ENCODE measurements at places on chromosomes 5 and 9.

DNA sequence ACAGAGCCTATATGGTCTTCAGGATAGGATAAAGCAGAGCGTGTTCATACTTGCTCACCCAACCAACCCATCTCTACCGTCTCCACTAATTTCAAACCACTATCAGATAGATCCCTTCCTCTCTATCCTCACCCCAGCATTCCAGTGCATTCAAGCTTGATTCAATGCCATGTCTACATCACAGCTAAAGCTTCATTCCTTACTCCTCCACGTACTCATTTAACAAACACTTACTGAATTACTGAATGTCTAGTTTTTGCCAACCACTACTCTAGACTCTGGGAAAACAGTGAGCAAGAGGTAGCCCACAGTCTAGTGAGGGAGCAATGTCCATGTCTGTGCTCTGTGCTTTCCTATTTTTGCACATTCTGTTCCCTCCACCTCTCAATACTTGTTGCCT lies 163.5 kb upstream of the MSX2 start:
- DNase-seq, result no peak

DNA sequence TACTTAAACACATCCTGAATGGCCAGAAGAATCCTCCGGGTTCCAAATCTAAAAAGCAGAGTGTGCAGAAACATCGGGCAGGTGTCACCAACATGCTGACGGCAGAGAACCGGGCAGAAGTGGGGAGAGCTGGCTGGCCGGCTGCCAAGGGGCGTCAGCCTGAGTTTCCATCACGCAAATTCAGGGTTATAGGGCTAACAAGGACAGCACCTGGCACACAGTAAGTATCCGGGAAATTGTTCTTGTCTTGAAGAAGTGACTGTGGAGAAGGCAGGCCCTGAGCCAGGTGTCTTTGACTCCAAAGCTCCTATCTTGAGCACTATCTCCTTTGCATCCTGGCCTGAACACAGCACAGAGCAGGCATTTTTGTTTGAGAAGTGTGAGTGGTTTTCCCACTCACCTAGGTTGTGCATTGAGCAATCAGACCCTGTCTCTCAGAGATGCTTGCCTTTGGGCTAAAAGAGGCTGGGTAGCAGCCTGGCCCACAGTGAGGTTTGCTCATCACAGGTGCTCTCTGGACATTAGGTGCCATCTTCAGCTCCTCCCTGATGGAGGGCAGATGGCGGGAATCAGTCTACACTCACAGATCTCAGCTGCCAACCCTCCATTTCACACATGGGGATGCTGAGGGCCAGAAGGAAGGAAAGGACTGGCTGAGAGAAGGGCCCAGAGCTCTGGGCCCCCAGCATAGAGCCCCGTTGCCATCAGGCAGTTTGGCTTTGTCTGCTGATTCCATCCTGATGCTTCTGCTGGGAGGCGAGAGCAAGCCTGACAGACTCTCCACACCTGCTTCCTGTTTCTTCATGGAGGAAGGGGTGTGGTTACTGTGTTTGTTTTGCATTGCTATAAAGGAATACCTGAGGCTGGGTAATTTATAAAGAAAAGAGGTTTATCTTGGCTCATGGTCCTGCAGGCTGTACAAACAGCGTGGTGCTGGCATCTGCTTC lies 52.8 kb downstream of the WHRN start:
- no peak for DNase-seq

GRCh38 chr5:143649937-143650621 lies 161.9 kb upstream of the HMHB1 start:
- no peak for DNase-seq

DNA sequence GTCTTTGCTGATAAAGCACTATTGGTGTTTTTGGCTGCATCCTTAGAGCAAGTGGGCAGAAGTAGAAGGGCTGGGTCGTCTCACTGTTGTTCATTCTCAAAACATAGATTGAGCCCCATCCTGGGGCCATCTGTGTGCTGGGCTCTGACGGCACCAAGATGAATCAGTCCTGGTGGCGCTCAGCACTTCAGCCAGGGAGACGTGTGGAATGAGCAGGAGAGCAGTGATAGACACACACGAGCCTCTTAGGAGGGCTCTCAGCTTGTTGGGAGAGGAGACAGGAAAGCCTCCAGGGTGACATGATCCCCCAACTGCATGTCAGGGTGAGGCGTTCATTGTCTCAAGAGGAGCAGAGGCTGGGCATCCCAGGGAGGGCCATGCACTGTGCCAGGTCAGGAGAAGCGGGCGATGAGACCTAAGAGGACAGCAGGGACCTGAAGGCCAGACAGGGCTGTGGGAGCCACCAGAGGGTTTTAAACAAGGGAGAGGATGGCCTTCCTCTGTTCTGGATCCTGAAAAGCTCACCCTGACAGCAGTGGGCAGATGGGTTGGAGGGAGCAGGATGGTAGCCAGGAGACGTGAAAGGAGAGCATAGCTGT lies 115.8 kb downstream of the DAB2IP start:
- DNase-seq, result no peak

- DNase-seq, result no peak
Observed at GRCh38 chr9:109401990-109402318, 81.1 kb upstream of the EPB41L4B start.

GRCh38 chr9:102482776-102483175 lies 512.4 kb upstream of the CYLC2 start:
- no peak for DNase-seq

DNA sequence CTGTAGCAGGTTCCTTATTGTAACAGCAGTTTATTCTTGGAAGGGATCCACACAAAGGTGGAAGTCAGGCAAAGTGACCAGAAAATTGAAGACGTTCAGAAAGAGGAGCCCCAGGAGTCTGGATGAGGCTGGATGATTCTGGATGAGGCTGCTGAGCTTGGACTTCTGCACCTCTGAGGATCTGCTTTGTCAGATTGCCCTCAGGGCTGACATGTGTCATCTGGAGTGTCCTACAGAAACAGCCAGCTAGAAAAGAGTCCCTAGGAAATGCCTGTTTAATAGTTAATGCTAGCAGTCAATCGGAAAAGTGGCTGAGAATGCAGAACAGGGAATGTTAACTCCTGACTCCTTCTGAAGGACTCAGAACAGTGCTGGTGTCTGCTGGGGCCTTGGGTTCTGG lies 236.4 kb downstream of the LRRC70 start:
- DNase-seq, result no peak

DNA sequence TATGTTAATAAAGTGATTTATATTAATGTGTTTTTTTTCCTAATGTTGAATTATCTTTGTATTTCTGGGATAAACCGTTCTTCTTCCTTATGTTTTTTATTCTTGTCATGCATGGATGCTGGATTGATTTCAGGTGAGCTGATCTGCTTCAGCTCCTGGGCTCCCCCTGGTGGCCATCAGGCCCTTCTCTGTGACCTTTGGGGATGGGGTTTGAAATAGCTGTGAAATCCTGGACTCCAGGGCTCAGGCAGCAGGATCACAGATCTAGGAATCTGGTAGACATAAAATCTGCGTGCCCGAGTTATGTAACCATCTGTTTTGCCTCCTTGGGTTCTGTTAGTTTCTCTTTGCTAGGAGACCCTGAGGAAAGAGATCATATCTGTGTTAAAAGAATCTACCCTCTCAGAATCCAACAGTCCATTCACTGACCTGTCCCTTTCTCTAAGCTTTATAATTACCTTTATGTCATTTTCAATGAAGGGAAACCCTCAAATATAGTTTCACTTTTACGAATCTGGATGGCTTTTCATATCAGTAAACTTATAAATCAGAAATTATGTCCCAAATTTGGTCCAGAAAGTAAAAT lies 12.2 kb upstream of the OR13J1 start:
- peak; percentile 36 for DNase-seq

- no peak for DNase-seq
Observed at GRCh38 chr5:20469792-20470191, 481.8 kb upstream of the CDH18 start.

DNA sequence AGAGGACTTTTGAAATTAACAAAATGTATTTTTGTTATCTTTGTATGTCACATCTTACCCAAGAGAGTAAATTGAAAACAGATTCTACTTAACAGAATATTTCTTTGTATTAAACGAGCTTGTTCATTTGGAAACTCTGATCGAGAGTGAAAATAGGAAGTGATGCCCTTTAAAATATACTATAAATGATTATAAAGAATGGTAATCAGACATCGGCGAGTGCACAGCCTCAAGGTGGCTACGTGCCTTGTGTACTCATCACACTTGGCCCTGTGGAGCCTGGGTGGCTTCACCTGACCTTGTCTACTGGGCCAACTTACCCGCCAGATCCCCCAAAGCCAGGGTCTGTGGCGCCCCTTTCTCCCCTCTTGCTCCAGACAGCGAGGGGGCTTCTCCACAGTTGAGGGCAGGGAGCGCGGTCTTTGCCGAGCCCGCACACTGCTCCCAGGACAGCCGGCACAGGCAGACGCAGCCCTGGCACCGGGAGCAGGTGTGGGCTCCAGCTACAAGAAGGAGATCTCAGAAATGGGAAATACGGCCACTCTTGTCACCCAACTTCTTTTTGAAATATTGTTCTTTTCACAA lies 243.2 kb downstream of the CEMIP2 start:
- DNase-seq, result no peak

- DNase-seq, result no peak
Observed at GRCh38 chr5:172345881-172346280, 62.3 kb upstream of the UBTD2 start.

- DNase-seq, result no peak
Observed at GRCh38 chr5:150035139-150035895, 34.8 kb downstream of the HMGXB3 start.

GRCh38 chr9:106916466-106917235 lies 53.7 kb downstream of the ZNF462 start:
- DNase-seq, result peak; percentile 63

- DNase-seq, result peak; percentile 29
Observed at GRCh38 chr5:41527201-41527779, 16.9 kb upstream of the PLCXD3 start.

DNA sequence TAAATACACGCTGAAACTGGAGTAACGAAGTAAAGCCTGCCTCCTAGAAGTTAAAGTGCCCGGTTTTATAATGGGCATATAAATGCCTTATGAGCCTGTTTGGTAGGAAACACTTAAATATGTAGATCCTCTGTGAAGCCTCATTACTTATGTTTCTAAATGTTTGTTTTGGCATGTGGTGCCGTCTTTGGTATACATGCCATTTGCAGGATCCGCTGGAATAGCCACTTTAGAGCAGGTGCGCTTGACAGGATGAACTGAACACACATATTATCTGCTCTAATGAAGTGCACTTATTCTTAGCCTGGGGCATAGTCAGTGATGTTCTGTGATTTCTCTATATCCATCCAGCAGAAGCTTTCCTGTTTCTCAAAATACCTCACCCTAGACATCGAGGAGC lies 778.1 kb upstream of the WWC1 start:
- no peak for DNase-seq

DNA sequence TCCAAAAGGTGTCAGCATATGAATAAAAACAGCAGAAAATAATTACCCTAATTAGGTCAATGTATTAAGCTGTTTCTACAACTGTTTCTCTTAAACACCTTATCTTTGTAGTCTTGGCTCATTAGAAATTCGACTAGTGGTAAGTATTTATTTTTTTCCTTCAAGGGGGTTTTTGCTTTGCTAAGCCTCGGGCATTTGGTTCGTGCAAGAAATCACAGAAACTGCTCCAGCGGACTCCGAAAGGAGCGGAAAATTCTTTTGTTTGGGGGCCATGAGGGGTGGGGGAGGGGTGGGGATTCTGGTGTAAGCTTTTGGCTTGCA lies 757 bp downstream of the ZBED3 start:
- DNase-seq, result no peak

DNA sequence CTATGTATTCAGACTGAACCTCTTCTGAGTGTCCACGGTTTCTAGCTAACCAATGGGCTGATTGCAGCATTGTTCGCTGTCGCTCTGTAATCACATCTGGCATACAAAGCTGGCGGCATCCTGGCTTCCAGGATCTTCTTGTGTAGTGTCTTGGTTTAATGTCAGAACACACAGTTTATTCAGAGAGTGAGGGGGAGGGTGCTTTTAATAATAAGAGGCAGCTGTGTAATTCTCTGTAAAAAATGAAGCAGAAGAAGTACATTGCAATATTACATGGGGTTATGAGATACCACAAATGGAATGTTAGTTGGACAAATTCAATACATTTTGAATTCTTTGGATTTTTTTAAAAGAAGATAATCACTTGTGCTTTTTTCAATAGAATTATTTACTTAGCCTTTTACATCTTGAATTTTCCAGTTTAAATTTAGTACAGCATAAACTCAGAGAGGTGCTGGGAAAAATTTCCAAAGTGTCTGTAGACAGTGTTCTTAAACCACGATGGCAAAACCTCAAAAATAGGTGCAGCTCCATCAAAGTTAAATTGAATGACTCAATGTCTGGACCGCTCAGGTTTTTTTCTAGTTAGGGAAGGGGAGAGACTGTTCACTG lies 206.0 kb downstream of the PCSK1 start:
- peak; percentile 90 for DNase-seq

GRCh38 chr5:82150559-82150958 lies 127.6 kb downstream of the RPS23 start:
- DNase-seq, result no peak

Data from HFF-Myc (cell line).